ENCODE measurements at places on chromosomes 5 and 9.

DNA sequence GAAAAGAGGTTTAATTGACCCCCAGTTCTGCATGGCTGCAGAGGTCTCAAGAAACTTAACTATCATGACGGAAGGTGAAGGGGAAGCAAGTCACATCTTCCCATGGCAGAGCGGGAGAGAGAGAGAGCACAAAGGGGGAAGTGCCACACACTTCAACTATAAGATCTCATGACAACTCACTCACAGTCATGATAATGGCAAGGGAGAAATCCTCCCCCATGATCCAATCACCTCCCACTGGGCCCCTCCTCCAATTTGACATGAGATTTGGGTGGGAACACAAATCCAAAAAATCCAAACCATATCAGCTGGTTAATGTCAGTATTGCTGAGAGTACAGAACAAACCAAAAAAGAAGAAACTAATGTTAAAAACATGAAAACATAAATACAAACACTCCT is 120.2 kb downstream of the STARD4 start:
- DNase-seq, result no peak

- no peak for DNase-seq
Measured at GRCh38 chr5:145776886-145777285, 58.3 kb downstream of the PRELID2 start.

DNA sequence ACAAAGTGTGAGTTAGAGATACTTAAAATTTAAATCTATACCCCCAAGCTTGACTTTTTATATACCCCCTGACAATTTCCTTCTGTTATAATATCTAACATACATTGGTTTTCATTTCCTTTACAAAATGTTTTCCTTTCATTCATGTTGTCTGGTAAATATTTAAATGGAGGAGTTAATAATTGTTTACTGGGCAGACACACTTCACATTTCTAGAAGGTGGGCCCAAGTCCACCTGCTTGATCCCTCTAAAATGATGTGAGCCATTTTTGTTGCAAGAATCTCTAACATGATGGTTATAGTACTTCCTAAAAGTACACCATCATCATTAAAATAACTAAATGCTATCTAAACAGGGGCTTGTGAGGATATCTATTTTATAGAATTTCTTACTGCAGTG is 155.9 kb downstream of the FAM174A start:
- no peak for DNase-seq

GRCh38 chr5:90843443-90843842 is 284.8 kb downstream of the ADGRV1 start:
- no peak for DNase-seq

GRCh38 chr5:154614125-154614524 is 136.1 kb upstream of the HAND1 start:
- DNase-seq, result no peak

DNA sequence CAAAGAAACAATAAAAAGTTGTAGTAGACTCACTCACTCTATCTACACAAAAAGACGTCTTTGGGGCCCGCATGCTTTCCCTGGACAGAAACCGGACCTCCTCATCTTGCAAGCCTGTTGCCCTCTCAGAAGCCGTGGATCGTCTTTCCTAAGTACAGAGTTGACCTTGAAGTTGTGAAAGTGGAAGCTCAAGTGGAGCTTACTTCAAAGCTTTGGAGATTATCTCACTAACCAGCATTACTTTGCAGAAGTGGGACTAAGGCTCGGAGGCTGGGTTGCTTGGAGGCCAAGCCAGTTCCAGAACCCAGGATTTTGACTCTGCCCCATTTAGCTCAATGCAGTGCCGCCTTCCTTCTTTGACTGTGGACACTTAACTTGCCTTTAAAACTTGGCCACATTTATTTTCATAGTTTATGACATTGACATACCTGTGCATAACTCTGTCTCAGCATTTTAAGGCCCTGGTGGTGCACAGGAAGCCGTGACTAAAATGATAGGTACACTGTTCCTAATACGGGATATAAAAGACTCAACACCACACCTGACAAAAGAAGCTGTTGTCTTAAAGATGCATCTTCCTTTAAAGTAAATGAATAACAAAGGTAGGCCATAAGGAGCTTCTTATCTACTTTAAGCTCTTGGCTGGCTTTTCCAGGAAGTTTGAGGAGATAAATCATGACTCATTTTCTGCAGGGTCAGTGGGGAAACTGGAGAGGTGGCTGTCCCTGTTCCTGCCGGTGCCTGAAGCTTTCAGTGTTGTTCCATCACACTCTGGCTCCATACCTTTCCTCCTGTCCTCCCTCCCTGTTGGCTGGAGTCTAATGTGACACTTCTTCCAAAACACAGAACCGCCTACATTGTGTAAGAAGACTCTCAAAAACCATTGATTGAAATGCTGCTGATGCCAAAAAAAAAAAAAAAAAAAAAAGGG is 10.7 kb downstream of the SLC25A25 start:
- no peak for DNase-seq

GRCh38 chr5:53425687-53426511 is 54.5 kb upstream of the FST start:
- no peak for DNase-seq

All from stimulated activated CD8-positive, alpha-beta memory T cell treated with anti-CD3 and anti-CD28 coated beads, Interleukin-12 subunit alpha, Interleukin-12 subunit beta, amount 100 ng/mL, for 1 hour (primary cell).